Breast epithelium (tissue), 4 donors: ENCODE measurements at places on chromosomes 4 and X. TPM values are rescaled to one million over a fixed set of nuclear protein-coding genes. Genes with fewer than 3 reads are reported as not detected.
A peak's percentile ranks its signal among the peaks of the same experiment; 100 is the strongest.

DNA sequence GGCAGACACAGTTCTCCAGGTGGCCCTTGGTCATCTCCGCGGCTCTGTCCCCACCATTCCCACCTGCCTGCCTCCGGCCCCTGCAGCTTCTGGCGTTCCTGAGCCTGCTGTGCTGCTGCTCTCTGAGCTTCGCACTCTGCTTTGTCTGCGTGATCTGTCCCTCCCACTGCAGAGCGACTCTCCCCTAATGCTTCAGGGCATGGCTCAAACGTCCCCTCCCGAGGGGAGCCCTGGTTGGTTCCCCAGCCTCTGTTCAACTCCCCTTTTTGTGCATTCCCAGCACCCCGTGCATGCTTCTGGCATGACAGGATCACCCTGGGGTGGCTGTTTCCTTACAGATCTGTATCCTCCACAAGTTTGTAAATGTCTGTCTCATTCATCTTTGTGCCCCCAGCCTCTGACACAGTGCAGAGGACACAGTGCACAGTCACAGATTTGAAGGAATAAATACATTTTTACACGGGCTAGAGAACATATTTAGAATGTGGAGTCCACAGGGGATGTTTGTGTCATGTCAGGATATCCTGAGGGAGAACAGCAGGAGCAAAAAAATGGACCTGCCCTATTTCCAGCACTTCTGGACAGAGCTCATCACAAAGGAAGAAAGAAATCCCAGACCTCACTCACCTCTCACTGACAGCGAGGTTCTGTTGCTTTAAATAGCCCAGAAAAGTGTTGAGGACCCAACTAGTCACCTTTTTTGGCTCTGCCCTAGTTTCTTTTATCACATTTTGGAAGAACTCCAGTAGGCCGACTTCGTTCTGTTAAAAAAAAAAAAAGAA is 72.6 kb downstream of the GATB start:
- H3K27ac ChIP-seq: peak overlapping the region; percentile 59
- no peaks in the 10 kb centered on the region for H3K4me1 ChIP-seq
- H3K27me3 ChIP-seq: no peaks in the 10 kb centered on the region
- H3K36me3 ChIP-seq: no peaks in the 10 kb centered on the region
- no peak overlapping the region for H3K4me3 ChIP-seq
- no peak for DNase-seq

GRCh38 chr4:130044788-130045531 is 949.0 kb downstream of the C4orf33 start:
- no peak overlapping the region for H3K27ac ChIP-seq
- H3K36me3 ChIP-seq: no peaks in the 10 kb centered on the region
- no peaks in the 10 kb centered on the region for H3K4me1 ChIP-seq
- no peak for DNase-seq
- no peak overlapping the region for H3K4me3 ChIP-seq
- H3K27me3 ChIP-seq: no peaks in the 10 kb centered on the region

DNA sequence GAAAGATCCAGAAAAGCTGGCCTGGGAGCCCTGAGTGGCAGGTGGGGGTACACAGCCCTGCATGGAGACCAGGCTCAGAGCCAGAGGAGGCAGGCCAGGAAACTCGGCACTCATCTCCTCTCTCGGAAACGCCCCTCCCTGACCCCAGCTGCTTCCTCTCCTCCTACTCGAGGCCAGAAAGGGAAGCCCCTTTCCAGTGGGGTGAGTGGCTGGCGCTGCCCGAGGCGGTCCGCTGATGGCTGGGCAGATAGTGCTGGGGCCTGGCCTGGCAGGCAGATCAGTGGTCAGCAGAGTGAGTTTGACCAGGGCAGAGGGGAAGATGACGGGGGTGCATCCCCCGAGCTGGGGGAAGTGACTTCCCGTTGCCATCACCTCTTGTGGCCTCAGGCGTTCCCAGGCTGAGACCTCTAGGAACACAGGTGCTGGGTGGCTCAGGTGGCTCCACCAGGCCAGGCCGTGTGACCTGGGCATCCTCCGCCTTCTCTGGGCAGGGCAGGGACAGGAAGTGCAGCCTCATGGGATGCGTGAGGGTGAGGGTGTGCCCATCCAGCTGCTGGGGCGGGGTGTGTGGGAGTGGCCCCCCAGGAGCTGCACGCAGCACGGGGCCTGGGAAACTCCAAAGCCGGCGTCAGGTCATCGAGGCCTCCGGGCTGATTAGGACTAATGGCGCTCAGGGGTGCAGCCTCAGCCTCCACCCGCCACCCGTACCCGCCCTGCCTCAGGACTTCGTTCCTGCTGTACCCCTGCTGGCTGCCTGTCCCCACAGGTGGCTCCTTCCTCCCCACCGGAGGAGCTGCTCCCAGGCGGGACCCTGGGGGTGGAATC is 5.7 kb downstream of the SH3BP2 start:
- DNase-seq: no peak
- peak overlapping the region; percentile 20 for H3K4me3 ChIP-seq
- peak overlapping the region; percentile 87 for H3K27ac ChIP-seq
- no peaks in the 10 kb centered on the region for H3K36me3 ChIP-seq
- peaks cover 37% of the 10 kb centered on the region for H3K4me1 ChIP-seq

GRCh38 chr4:181821039-181822004 is 421.9 kb upstream of the TENM3 start:
- no peak overlapping the region for H3K4me3 ChIP-seq
- no peak for DNase-seq
- no peak overlapping the region for H3K27ac ChIP-seq
- H3K4me1 ChIP-seq: no peaks in the 10 kb centered on the region
- H3K27me3 ChIP-seq: no peaks in the 10 kb centered on the region

DNA sequence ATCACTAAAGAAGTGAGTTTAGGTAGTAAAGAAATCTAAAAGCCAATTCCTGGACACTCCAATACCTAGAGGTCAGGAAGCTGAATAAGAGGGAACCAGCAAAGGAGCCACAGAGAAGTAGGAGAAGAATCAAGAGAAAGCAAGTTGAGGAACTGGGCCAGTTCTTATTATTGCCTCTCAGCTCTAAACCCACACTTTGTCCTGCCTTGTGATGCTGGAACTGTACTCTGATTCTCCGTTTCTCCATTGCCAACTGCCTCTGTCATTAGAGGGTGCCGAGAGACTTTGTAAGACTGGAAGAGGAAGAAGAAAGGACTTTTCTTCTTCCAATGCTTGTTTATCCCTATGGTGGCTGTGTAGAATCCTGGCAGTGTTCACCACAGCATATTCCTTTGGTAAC is 38.6 kb downstream of the NSUN7 start:
- H3K27ac ChIP-seq: no peak overlapping the region
- H3K36me3 ChIP-seq: no peaks in the 10 kb centered on the region

- H3K27ac ChIP-seq: no peak overlapping the region
- no peaks in the 10 kb centered on the region for H3K36me3 ChIP-seq
- no peak for DNase-seq
- H3K4me1 ChIP-seq: no peaks in the 10 kb centered on the region
These were observed 6.4 kb upstream of the PTTG2 start for GRCh38 chr4:37953620-37954293.

DNA sequence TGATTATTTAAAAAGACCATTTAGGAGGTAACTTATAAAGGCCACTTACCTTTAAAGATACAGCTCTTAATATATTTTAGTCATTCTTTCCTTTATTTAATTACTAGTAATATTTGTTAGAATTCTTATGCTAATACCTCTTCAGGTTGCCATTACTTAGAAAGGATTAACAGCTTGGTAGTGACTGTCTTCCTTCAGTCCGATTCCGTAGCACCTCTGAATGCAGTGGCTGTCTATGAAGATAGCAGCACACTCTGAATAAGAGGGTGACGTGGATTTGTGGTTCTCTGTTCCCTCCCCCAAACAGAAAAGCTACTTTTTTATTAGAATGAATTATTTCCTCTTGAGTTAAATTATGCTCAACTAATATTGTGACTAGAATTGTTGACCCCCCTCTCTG is 92.6 kb upstream of the TENM3 start:
- H3K4me1 ChIP-seq: no peaks in the 10 kb centered on the region
- H3K4me3 ChIP-seq: no peak overlapping the region
- no peak for DNase-seq
- H3K27me3 ChIP-seq: no peaks in the 10 kb centered on the region
- no peak overlapping the region for H3K27ac ChIP-seq
- no peaks in the 10 kb centered on the region for H3K36me3 ChIP-seq

DNA sequence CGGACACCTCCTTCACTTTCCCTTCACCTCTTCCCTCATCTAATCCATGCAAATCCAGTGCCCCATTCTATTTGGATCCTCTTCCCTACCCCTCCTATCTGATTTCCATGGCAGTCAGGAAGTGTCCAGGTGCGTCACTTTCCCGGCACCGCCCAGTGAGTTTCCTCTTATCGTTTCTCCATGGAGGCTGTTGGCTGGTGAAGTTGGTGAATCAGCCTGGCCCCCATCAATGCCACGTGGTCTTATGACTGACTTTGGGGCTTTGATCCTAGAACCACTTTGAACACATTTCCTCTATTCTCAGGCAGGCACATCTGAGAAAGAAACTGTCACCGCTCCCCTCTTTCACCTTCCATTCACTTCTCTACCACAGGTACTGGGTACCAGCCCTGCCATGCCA is 137.8 kb downstream of the CEP135 start:
- no peaks in the 10 kb centered on the region for H3K36me3 ChIP-seq
- no peak overlapping the region for H3K4me3 ChIP-seq
- H3K27me3 ChIP-seq: no peaks in the 10 kb centered on the region
- no peak for DNase-seq
- H3K27ac ChIP-seq: no peak overlapping the region

DNA sequence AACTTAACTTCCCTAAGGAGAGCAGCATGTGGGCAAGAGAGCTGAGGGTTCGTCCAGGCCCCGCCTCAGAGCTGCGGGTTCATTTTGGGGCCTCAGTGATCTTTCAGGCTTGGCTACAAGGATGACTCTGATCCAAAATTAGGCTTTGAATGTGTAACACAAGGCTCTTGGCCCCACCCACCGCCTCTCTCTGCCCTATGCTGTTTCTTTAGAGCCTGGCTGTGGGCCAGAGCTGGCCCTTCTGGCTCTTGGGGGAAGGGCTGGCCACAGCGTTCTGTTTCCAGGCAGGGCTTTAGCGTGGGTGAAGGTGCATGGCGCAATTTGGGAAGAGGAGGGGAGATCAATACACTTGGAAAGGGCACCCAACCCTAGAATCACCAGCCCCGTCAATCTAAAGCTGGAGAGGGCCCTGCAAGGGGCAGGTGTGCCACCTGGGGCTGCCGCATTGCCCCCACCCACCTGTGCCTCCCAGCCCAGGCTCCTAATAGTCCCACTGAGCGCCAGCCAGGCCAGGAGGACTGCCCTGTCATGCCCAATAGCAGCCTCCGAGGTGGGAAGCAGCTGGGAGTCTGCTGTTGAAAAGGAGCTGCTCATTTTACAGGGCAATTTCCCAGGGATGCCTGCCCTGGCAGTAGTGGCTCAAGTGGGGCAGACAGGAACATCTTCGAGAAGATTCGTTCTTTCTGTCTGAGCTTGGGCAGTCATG is 84.5 kb upstream of the MAML3 start:
- peak overlapping the region; percentile 88 for H3K27ac ChIP-seq
- H3K27me3 ChIP-seq: no peaks in the 10 kb centered on the region
- no peak overlapping the region for H3K4me3 ChIP-seq
- H3K36me3 ChIP-seq: no peaks in the 10 kb centered on the region
- peak; percentile 77 for DNase-seq
- peaks cover 3% of the 10 kb centered on the region for H3K4me1 ChIP-seq

GRCh38 chr4:27881705-27882104 is 1021.1 kb downstream of the STIM2 start:
- no peak overlapping the region for H3K27ac ChIP-seq
- no peak overlapping the region for H3K4me3 ChIP-seq
- no peaks in the 10 kb centered on the region for H3K36me3 ChIP-seq
- DNase-seq: no peak
- no peaks in the 10 kb centered on the region for H3K27me3 ChIP-seq

- no peaks in the 10 kb centered on the region for H3K36me3 ChIP-seq
- no peak overlapping the region for H3K4me3 ChIP-seq
- H3K27me3 ChIP-seq: no peaks in the 10 kb centered on the region
- no peak overlapping the region for H3K27ac ChIP-seq
- DNase-seq: no peak
These were observed 185.5 kb downstream of the RAB28 start for GRCh38 chr4:13298655-13299054.

- H3K27ac ChIP-seq: no peak overlapping the region
- no peak for DNase-seq
- H3K4me3 ChIP-seq: no peak overlapping the region
- no peaks in the 10 kb centered on the region for H3K36me3 ChIP-seq
These were observed 67.0 kb upstream of the FAM9A start for GRCh38 chrX:8868070-8868773.

DNA sequence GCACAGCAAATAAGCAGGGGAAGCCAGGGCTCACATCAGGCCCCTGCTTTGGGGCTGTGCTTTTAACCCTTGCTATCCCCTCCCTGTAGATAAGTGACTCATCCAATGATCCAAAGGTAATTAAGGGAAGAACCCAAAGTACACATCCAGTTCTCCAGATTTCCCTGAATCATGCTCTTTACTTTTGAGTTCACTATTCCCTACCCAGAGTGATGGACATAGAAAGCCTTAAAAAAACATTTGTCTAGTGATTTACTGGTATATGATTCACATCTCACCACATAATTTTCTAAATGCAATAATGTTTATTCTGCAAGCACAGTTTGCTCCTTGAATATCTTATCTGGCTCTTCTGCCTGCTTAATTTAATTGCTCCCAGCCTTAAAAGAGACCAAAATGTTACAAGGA is 136.2 kb downstream of the PPP3CA start:
- no peaks in the 10 kb centered on the region for H3K27me3 ChIP-seq
- DNase-seq: no peak
- no peak overlapping the region for H3K4me3 ChIP-seq
- no peaks in the 10 kb centered on the region for H3K36me3 ChIP-seq
- H3K4me1 ChIP-seq: no peaks in the 10 kb centered on the region
- H3K27ac ChIP-seq: no peak overlapping the region

GRCh38 chr4:113080050-113080449 is 30.6 kb downstream of the ANK2 start:
- H3K36me3 ChIP-seq: no peaks in the 10 kb centered on the region
- H3K27me3 ChIP-seq: no peaks in the 10 kb centered on the region
- no peak overlapping the region for H3K27ac ChIP-seq
- H3K4me3 ChIP-seq: no peak overlapping the region
- no peaks in the 10 kb centered on the region for H3K4me1 ChIP-seq

DNA sequence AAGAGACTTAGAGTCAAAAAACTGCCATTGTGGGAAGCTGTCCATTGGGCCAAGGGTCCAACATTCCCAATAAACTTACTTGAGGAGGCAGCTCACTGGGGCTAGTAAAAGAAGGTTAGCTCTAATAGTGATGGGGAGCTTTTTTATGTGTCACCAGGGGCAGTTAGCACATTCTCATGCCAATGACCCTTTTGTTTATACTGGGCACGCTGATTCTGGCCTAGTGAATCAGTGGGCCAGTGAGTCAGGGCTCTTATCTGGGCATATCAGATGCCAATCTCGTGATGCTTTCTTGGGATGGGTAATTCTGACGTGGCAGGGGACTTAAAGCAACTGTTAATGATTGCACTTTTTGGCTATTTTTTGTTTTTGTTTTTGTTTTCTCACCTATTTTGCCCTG is 27.8 kb downstream of the TCEAL1 start:
- no peaks in the 10 kb centered on the region for H3K36me3 ChIP-seq
- no peaks in the 10 kb centered on the region for H3K4me1 ChIP-seq
- no peak overlapping the region for H3K4me3 ChIP-seq
- H3K27me3 ChIP-seq: no peaks in the 10 kb centered on the region

GRCh38 chr4:31657859-31658570 is 937.8 kb downstream of the PCDH7 start:
- no peak for DNase-seq
- no peaks in the 10 kb centered on the region for H3K4me1 ChIP-seq
- no peak overlapping the region for H3K4me3 ChIP-seq
- H3K27ac ChIP-seq: no peak overlapping the region

The STBD1 gene
- 7.3 TPM for total RNA-seq

The SATL1 gene
- not detected for total RNA-seq

The SPANXA1 gene
- total RNA-seq: not detected

The TAF7L gene
- not detected for total RNA-seq
